Nephron progenitor cell (in vitro differentiated cells): ENCODE measurements at places on chromosomes 16 and 17.

DNA sequence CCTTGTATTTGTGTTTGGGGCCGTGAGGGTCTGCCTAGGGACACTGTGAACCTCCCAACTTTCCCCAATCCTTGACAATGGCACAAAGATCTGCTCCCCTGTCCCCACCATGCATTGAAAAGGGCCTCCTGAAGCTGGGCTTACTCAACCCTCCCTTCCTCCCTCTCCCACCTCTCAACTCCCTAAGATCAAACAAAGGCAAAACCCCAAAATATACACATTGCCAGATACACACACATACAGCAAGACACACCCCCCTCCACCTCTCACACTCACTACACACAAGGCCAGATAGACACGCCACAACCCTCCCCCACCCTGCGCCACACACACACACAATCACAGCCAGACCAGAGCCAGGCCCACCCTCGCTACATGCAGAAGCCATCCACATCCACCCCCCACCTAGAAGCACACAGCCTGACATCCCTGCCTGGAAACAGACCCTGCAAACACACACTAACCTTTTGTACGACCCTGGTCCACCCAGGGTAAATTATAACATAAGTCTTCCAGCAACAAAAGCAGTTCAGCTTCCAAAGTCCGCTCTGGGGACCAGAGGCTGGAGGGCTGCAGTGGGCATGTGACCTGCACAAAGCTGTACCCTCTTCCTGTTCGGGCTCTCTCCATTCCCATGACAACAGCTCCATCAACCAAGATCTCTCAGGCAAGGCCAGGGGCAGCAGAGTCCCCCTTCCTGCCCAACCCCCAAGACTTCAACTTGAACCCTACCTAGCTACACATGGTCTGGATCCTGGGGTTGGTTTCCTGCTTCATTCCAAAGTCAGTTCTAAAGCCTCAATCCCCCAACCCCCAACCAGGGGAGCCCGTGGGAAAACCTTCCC lies 1.9 kb downstream of the PCGF2 start:
- H3K4me3 ChIP-seq, result peak overlapping the region; percentile 98
- H3K27me3 ChIP-seq, result no peaks in the 10 kb centered on the region
- DNase-seq, result no peak

GRCh38 chr16:81925016-81925415 lies 86.3 kb downstream of the SDR42E1 start:
- H3K27me3 ChIP-seq, result peaks cover 10% of the 10 kb centered on the region
- H3K4me1 ChIP-seq, result peaks cover 14% of the 10 kb centered on the region
- no peak overlapping the region for H3K27ac ChIP-seq
- no peak overlapping the region for H3K4me3 ChIP-seq
- H3K36me3 ChIP-seq, result peaks cover 8% of the 10 kb centered on the region
- DNase-seq, result no peak

DNA sequence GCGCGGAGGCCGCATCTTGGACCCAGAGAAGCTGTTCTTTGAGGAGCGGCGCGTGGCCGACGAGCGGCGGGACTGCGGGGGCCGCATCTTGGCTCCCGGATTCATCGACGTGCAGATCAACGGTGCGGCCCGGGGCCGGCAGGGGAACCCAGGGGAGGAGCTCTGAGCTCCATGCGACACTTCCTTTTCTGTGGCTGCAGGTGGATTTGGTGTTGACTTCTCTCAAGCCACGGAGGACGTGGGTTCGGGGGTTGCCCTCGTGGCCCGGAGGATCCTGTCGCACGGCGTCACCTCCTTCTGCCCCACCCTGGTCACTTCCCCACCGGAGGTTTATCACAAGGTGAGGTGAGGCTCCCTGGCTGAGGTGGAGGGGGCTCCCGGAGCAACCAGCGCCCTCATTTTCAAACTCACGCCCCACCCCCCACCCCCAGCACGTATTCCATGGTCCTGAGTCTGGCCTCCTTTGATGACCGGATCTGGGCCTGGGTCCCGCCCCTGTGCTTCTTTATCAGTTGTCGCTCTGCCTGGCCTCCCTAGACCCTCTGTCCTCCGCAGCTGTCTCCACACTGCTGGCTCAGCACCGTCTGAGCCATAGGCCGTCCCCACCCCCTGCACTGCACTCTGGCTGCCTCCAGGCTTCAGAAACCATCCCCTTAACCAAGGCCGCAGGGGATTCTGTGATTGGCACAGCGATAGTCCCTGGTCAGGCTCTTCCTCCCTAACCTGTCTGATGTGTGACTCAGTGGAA lies 787 bp downstream of the AMDHD2 start:
- H3K27ac ChIP-seq, result no peak overlapping the region
- peak; percentile 42 for DNase-seq
- H3K36me3 ChIP-seq, result peaks cover 25% of the 10 kb centered on the region
- peaks cover 33% of the 10 kb centered on the region for H3K4me1 ChIP-seq

- peaks cover 30% of the 10 kb centered on the region for H3K4me1 ChIP-seq
- H3K27ac ChIP-seq, result no peak overlapping the region
- H3K4me3 ChIP-seq, result no peak overlapping the region
- no peaks in the 10 kb centered on the region for H3K36me3 ChIP-seq
- peaks cover 16% of the 10 kb centered on the region for H3K27me3 ChIP-seq
- peak; percentile 38 for DNase-seq
Observed at GRCh38 chr17:42407289-42407836, 15.7 kb downstream of the CAVIN1 start.

GRCh38 chr16:56921571-56921970 lies 10.4 kb upstream of the HERPUD1 start:
- H3K4me1 ChIP-seq, result peaks cover 31% of the 10 kb centered on the region
- no peak for DNase-seq
- no peaks in the 10 kb centered on the region for H3K36me3 ChIP-seq
- H3K27ac ChIP-seq, result no peak overlapping the region
- H3K4me3 ChIP-seq, result no peak overlapping the region

- no peak overlapping the region for H3K27ac ChIP-seq
- H3K36me3 ChIP-seq, result no peaks in the 10 kb centered on the region
- no peaks in the 10 kb centered on the region for H3K27me3 ChIP-seq
- no peak overlapping the region for H3K4me3 ChIP-seq
Observed at GRCh38 chr17:14011740-14012405, 57.4 kb upstream of the COX10 start.

DNA sequence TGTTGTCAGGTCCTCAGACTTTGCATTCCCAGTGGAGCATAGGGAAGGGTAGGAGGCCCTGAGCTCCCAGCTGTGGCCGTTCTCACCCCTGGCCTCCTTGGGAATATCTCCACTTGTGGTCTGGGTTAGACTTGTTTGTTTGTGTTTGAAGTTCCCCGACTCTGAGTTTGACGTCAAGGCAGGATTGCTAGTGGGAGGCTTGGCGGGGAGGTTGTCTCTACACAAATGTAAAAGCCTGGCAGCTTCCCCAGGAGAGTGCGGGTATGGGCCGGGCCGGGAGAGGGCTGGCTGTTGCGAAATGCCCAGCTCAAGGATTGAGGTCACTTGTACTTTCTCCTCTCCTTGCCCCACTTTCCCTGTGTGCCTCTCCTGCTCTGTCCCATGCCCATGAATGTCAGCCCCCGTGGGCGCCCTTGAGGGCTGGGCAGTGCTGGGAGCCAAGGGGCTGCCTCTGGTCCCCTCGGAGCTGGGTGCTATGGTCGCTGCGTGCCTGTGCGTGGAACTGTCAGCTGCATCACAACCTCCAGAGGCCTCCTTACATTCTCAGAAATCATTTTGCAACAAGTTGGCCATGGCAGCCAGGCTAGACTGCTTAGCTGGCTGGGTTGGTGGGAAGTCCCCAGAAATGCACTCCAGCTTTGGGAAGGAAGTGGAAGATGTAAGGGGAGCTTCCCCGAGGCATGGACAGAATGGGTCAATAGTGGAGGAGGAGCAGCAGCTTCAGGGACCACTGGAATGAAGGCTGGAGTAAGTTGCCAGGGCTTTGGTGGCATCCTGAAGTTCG lies 84.3 kb downstream of the KSR1 start:
- peak overlapping the region; percentile 52 for H3K27ac ChIP-seq
- H3K36me3 ChIP-seq, result no peaks in the 10 kb centered on the region
- H3K4me3 ChIP-seq, result no peak overlapping the region
- peaks cover 9% of the 10 kb centered on the region for H3K27me3 ChIP-seq

DNA sequence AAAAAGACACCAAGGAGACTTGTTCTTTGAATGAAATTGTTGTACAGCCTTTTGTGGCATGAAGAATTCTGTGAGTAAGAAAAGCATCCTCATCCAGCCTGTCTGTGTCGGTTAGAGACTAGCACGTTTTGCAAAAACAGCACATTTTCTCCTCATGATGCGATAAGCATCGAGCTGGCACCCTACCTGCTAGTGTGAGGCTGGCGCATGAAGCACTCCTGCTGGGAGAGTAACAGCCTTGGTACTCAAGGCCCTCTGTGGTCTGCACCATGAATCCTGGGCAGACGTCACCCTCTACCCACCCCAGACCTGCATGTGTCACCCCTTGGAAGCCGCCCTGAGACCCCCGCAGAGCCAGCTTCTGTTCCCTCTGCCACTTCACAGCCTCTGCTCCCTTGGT lies 92.6 kb upstream of the TMEM132E start:
- H3K36me3 ChIP-seq, result no peaks in the 10 kb centered on the region
- H3K4me1 ChIP-seq, result no peaks in the 10 kb centered on the region
- no peak for DNase-seq
- H3K27me3 ChIP-seq, result peaks cover 78% of the 10 kb centered on the region

GRCh38 chr16:19393226-19394111 lies 24.2 kb upstream of the TMC5 start:
- H3K4me3 ChIP-seq, result no peak overlapping the region
- DNase-seq, result no peak
- no peaks in the 10 kb centered on the region for H3K36me3 ChIP-seq
- H3K27ac ChIP-seq, result peak overlapping the region; percentile 55
- H3K27me3 ChIP-seq, result peaks cover 13% of the 10 kb centered on the region

- H3K27ac ChIP-seq, result no peak overlapping the region
- H3K4me1 ChIP-seq, result peaks cover 15% of the 10 kb centered on the region
- peaks cover 44% of the 10 kb centered on the region for H3K36me3 ChIP-seq
- DNase-seq, result no peak
- no peak overlapping the region for H3K4me3 ChIP-seq
Observed at GRCh38 chr17:65914784-65915342, 277.1 kb downstream of the CEP112 start.

GRCh38 chr17:17621254-17621653 lies 29.7 kb upstream of the PEMT start:
- H3K27ac ChIP-seq, result peak overlapping the region; percentile 29
- peaks cover 1% of the 10 kb centered on the region for H3K27me3 ChIP-seq
- DNase-seq, result no peak

- no peak overlapping the region for H3K4me3 ChIP-seq
- H3K4me1 ChIP-seq, result peaks cover 35% of the 10 kb centered on the region
- peaks cover 3% of the 10 kb centered on the region for H3K27me3 ChIP-seq
Observed at GRCh38 chr17:81058263-81058871, 23.4 kb downstream of the BAIAP2 start.

DNA sequence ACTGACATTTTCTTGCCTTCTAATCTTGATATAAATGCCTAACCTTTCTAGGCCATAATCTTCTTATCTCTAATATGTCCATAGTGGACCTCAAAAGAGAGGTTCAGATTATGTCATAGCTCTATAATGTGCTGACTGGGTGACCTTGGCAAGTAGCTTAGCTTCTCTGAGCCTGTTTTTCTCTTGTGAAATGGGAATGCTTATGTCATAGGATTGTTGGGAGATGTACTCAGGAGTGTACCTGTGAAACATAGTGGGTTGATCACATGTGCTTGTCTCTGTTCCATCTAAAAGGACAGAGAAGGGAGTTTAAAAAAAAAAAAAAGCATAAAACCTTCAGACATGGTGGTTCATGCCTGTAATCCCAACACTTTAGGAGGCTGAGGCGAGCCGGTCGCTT lies 2.4 kb downstream of the MED9 start:
- peaks cover 11% of the 10 kb centered on the region for H3K36me3 ChIP-seq
- H3K4me1 ChIP-seq, result peaks cover 31% of the 10 kb centered on the region
- no peak overlapping the region for H3K27ac ChIP-seq
- H3K27me3 ChIP-seq, result peaks cover 15% of the 10 kb centered on the region
- DNase-seq, result no peak

DNA sequence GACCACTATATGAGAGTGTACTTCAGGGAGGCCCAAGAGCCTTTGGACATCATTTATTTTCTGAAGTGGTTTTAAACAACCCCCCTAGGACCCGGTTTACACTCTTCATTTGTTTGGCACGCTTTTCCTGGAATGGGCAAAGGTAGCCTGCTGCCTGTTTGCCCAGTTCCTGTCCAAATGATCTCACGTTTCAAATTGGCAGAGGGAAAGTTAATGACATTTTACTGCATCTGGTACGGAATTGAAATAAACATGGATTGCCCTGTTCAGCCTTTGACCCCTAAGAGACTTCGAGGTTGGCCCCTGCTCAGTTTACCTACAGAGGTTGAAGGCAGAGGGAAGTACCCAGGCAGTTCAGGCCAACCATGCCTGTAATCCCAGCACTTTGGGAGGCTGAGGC lies 5.8 kb upstream of the RPRML start:
- no peak overlapping the region for H3K27ac ChIP-seq
- H3K4me1 ChIP-seq, result no peaks in the 10 kb centered on the region
- no peak overlapping the region for H3K4me3 ChIP-seq

- no peak overlapping the region for H3K4me3 ChIP-seq
- H3K36me3 ChIP-seq, result no peaks in the 10 kb centered on the region
- no peak overlapping the region for H3K27ac ChIP-seq
Observed at GRCh38 chr17:71516149-71516548, 604.7 kb upstream of the SOX9 start.
